HS-5 (cell line): ENCODE measurements at places on chromosomes 2 and 18.

DNA sequence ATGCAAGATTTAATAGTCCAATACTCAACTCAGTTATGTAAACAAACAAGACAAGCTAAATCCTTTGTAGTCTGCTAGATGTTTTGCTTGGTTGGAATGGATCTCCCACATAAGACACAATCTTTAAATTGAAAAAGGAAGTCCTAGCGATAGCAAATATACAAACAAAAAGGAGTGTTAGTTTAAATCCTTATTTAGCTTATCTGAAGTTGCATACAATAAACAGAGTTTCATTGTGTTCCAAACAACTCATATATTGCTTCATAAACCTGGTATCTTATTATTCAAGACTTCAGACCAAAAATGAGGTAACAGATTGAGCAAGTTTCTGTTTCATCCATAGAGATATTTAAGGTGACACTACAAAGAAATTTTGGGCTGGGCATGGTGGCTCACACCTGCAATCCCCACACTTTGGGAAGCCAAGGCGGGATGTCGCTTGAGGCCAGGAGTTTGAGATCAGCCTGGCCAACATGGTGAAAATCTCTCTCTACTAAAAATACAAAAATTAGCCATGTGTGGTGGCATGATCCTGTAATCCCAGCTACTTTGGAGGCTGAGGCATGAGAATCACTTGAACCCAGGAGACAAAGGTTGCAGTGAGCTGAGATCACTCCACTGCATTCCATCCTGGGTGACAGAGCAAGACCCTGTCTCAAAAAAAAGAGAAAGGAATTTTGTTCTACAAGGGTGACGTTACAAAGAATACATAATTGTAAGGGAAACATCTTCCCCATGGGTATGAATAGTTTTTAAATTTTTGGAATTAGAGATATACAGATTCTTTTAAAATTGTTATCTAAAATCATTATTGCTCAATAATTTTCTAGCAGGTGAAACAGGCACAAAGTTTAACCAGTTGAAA, 150.5 kb upstream of the L3MBTL4 start:
- no peak for DNase-seq

- DNase-seq, result no peak
Measured at GRCh38 chr18:24346254-24346653, 51.4 kb downstream of the OSBPL1A start.

DNA sequence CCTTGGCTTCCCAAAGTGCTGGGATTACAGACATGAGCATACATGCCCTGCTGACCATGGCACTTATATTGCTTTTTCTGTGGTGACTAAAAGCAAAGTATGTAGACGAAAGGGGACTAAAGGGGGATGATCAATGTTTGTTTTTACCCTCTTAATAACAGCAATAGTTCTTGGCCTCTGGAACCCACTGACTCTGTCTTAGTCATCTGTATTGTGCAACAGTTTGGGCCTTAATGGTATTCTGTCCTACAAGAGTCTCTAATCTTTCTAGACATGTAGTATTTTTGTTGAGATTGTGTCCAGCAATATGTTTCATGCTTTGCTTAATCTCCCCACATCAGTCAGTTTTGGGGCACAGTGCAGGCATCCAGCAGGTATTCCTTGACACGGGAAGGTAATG, 359.9 kb upstream of the FANCL start:
- no peak for DNase-seq

DNA sequence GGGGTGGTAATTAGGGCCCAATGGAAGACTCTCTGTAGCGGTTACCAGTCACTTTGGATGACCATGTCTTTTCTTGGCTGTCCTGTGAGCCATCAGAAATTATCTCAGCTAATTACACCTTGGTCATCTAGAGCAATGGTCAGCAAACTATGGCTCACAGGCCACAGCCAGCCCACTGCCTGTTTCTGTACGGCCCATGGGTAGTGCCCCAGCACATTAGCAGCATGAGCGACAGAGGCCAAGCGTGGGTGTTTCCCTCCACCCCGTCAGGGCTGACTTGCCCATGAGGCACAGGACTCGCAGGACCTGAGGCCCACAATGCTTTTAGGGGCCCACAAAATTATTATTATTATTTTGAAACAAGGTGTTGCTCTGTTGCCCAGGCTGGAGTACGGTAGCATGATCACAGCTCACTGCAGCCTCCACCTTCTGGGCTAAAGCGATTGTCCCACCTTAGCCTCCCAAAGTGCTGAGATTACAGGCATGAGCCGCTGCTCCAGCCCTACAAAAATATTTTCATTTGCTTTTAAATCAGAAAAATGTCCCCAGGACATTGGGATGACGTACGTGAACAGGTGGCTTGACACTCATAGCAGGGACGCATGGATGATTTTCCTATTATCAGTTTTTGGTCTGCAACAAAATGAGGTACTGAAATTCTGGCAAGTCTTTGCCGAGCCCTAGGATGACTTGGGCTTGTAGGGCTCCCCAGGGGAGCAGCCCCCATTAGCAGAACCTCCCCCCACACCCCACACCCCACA, 29.3 kb upstream of the CEP68 start:
- DNase-seq, result no peak

GRCh38 chr2:223576873-223577272, 25.3 kb downstream of the SCG2 start:
- peak; percentile 94 for DNase-seq

- no peak for DNase-seq
Measured at GRCh38 chr2:15865923-15866322, 74.4 kb upstream of the MYCN start.

GRCh38 chr2:241851325-241852115, 7.2 kb downstream of the PDCD1 start:
- no peak for DNase-seq

DNA sequence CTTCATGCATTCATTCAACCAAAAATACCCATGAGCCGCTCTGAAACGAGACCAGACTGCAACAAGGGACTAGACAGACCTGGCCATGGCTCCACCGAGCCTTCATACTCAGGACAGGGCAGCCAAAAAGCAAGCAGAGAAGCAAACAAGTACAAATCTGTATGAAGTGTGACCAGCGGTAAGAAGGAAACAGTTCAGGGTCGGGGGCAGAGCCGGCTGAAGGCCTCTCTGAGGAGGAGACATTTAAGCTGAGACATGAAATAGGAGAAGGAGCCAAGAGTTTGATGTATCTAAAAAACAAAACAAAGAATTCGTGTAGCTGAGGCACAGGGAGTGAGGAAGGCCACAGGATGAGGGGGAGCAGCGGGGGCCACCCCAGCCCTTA, 21.3 kb upstream of the SLC66A3 start:
- DNase-seq, result no peak

- no peak for DNase-seq
Measured at GRCh38 chr18:9506046-9506792, 30.9 kb downstream of the RALBP1 start.

DNA sequence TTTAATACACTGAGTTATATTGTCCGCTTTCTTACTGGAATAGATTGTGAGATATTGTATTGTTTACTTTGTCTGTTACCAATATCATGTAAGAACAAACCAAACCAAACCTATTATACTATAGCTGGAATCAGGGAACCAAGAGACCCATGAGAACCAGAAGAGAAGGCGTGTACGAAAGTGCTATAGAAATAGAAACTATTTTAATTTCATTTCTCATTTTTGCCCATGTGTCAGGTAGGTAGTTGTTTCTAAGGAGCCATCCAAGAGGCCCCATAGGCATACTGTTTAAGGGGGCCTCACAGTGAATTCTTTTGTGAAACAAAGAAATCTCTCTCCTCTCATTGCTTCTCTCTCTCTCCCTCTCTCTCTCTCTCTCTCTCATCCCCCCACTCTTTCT, 363.6 kb downstream of the RNF144A start:
- no peak for DNase-seq

- DNase-seq, result no peak
Measured at GRCh38 chr2:126368758-126369157, 287.2 kb upstream of the GYPC start.

- no peak for DNase-seq
Measured at GRCh38 chr2:109425411-109425810, 188.4 kb downstream of the SEPTIN10 start.

GRCh38 chr18:58390399-58390798, 238.5 kb downstream of the ALPK2 start:
- no peak for DNase-seq

- no peak for DNase-seq
Measured at GRCh38 chr2:32743480-32744236, 115.8 kb downstream of the TTC27 start.

DNA sequence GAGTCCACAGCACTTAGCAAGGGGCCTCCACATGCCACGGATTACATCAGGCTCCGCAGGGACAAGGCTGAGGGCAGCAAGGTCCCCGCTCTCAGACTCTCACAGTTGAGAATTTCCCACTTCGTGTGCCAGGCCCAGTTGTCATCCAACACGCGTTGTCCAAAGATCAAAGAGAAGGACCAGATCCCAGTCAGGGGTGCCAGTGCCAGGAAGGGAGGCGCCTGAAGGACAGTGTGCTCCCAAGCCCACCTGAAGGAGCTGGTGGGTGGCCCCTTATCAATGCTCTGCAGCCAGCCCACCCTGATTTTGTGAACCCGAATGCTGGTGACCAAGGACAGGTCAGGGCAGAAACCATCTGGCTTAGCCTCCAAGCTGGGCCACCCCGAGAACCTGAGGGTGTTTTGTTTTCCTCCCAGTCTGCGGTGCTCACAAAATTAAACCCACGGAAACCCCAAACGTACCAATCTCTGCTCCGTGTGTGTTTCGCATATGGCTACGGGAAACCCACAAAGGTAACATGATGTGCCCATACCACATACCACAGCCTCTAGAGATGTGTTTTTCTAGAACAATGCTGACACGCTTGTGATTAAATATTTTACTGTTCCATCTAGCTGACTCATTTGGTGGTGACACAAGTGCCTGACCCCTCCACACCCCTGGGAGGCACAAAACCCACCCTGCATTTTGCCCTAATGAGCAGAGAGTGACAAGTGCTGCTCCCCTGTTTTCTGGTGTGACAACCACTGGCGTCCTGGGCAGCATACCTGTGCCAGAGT, 24.5 kb downstream of the CRACDL start:
- DNase-seq, result no peak

GRCh38 chr2:57107353-57107752, 923.6 kb downstream of the CCDC85A start:
- no peak for DNase-seq

DNA sequence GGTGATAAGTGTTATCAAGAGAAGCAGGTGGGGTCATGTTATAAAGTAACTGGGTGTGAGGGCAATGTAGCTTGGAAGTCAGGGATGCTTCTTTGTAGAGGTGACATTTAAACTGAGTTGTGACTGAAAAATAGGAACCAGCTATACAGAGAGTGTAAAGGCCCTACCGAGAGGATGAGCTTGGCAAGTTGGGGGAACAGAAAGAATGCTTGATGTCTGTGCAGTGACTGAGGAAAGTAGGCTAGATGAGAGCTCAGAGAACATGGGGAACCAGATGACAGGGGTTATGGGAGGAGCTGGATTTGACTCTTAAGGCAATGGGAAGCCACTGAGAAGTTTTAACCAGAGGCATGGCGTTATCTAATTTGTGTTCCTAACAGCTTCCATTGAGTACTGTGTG, 115.3 kb downstream of the DOCK10 start:
- DNase-seq, result no peak

GRCh38 chr2:148338541-148338940, 306.0 kb upstream of the EPC2 start:
- peak; percentile 59 for DNase-seq

GRCh38 chr2:176755537-176756135, 457.0 kb upstream of the HNRNPA3 start:
- DNase-seq, result no peak

DNA sequence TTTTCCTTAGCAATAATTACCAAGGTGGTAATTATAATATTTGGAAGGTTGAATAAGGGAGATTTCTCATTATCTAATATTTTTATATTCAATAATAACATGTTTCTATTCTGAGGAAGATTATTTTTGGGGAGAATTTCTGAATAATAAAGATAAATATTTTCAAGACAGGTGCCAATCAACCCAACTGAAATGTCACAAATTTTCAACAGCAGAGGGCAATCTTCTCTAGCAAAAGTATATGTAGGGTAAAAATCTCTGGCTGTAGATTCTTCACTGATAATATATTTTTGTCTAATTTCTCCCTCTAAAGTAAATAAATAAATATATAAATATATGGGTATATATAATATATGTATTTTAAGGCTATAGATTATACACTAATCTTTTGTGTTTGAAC, 1187.2 kb upstream of the CRIM1 start:
- no peak for DNase-seq

GRCh38 chr2:167192833-167193232, 304.6 kb downstream of the XIRP2 start:
- DNase-seq, result peak; percentile 24

- no peak for DNase-seq
Measured at GRCh38 chr2:118058951-118059350, 29.3 kb upstream of the INSIG2 start.

GRCh38 chr2:128868686-128869551, 550.3 kb upstream of the HS6ST1 start:
- peak; percentile 88 for DNase-seq

GRCh38 chr18:41719808-41720207, 235.2 kb upstream of the PIK3C3 start:
- DNase-seq, result no peak

DNA sequence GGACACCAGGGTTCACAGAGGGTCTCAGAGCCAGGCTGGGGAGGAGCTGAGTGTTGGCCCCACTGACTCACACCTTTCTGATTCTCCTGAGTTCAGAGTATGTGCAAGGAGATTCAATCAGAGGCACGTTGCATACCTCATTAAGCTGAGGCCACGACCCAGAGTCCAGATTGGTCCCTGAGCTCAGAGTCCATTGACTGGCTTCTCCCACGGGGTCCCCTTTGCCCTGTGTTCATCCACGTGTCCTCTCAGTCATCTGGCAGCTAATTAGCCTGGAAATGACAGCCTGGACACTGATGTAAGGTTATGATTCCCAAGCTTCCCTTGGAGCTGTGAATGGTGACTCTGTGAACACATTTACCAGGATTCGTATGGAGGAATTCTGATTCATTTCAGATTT, 267.2 kb downstream of the SH3BP4 start:
- no peak for DNase-seq

DNA sequence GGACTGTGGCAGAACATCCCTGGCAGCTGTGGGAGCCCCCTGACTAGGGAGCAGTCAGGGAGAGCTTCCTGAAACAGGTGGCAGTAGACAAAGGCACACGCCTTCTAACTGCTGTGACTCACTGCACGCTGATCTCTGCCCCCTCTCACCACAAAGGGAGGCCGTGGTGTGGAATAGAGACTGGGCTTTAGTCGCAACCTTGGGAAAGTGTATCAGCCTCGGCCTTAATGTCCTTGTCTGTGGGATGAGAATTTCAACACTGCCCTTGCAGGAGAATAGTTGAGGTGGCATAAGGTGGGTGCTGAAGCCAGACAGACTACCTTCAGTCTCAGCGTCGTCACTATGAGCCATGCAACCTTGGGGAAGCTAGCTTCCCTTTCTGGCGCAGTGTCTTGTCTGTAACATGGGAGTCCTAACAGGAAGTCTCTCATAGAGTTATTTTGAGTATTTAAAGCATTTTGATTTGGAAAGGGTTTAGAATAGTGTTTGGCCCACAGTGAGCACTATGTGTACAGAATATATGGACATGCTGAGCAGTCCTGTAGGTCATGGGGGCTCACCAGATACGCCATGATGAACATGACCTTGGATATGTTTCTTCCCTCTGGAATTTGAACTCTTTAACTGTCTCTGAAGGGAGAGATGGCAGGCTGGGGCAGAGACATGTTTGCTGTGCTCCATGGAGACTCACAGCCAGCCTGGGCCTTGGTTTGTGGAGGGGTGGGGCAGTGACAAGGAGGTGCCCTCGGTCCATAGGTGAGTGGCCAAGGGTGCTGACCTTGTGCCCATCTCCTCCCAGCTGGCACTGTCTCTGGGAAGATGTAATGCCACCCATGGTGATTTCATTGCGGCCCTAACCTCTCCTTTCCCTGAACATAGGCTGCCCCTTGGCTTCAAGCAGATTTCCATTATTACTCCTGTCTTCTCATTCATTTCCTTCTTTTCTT, 29.5 kb upstream of the SMAD7 start:
- no peak for DNase-seq
